ENCODE measurements at places on chromosomes 1 and 21.

GRCh38 chr1:180428782-180429695 is 73.3 kb downstream of the ACBD6 start:
- peak; percentile 85 for DNase-seq

GRCh38 chr1:39426346-39426745 is 65.1 kb upstream of the BMP8A start:
- no peak for DNase-seq

DNA sequence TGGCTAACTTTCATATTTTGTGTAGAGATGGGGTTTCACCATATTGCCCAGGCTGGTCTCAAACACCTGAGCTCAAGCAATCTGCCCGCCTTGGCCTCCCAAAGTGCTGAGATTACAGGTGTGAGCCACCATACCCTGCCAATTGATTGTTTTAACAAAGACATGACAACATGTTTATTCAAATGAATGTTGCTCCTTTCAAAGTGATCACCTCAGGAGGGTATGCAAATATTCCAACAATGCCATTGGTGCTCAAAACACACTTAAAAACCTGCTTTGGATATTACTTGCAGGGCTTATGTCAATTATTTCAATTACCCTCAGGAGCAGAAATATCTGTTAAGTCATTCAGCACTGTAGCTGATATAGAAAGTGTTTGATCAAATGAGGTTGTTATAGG is 7.9 kb downstream of the LAX1 start:
- no peak for DNase-seq

GRCh38 chr1:112988367-112988766 is 32.4 kb upstream of the SLC16A1 start:
- no peak for DNase-seq

DNA sequence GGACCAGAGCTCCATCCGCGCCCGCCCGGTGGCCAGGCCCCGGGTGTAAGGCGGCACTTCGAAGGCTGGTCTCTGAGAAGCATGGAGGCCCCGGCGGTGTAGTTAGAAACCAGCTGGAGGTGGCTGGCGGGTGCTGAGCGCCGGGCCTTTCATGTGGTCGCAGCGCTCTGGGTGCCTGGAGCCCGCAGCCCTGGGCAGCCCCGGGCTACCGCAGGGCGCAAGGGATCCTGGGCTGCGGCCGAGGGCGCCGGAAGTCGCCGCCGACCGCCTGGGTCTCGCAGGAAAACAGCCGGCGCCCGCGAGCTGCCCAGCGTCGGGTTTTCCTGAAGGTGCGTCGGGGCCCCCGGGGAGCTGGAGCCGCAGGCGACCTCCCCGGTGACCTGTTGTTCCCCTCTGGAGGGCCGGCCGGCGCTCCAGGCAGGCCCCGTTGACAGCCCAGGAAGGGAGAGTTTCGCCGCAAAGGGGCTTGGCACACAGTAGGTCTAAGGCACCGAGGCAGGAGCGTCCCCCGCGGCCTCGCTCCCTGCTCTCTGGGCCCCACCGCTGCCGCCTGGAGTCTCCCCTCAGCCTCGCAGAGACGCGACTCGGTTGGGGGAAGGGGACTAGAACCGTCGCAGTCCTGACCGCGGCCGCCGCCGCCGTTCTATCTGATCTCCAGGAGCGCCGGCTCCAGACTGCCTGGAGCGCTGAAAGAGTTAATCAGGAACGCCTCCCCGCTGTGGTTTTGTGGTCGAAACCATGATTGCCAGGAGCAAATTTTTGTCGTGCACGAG is 2.7 kb downstream of the GRHL3 start:
- DNase-seq, result peak; percentile 39

GRCh38 chr1:94769551-94769950 is 50.6 kb upstream of the SLC44A3 start:
- DNase-seq, result no peak

DNA sequence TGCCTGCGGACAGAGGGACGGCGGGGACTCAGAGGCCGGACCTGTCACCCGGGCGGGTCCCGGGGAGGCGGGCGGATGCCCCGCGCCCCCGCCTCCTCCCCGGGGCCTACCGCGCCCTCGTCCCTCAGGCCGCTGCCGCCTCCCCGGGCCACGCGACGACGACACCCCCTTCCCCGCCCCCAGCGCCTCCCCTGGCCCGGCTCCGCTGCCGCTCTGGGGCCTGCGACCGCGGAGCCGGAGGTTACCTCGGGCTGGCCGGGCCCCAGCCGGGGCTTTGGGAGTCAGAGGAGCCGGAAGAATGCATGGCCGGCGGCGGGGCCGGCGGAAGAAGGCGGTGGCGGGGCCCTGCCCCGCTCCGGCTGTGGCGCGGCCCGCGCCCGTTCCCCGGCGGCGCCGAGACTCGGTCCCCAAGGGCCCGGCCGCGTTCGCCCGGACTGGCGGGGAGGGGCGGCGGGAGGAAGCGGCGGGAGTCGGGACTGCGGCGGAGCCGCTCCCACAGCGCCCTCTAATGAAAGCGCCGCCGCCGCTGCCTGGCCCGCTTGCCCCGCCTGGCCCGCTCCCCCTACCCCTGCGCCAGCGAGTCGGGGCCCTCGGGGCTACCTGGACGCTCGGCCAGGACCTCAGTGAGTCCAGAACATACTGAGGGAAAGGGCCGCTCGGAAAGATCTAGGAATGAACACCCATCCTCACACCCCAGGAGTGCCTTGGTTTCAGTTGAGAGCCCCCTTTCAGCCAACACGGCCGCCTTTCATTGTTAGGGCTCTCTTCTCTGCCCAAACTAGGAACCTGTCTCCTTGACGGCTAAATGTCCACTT is at the start of gene LPGAT1:
LPGAT1 (minus strand) TSS at position 436 of the 815 bp plus-strand sequence. CDS start 1,467 bp downstream, outside the sequence.
- peak; percentile 87 for DNase-seq

DNA sequence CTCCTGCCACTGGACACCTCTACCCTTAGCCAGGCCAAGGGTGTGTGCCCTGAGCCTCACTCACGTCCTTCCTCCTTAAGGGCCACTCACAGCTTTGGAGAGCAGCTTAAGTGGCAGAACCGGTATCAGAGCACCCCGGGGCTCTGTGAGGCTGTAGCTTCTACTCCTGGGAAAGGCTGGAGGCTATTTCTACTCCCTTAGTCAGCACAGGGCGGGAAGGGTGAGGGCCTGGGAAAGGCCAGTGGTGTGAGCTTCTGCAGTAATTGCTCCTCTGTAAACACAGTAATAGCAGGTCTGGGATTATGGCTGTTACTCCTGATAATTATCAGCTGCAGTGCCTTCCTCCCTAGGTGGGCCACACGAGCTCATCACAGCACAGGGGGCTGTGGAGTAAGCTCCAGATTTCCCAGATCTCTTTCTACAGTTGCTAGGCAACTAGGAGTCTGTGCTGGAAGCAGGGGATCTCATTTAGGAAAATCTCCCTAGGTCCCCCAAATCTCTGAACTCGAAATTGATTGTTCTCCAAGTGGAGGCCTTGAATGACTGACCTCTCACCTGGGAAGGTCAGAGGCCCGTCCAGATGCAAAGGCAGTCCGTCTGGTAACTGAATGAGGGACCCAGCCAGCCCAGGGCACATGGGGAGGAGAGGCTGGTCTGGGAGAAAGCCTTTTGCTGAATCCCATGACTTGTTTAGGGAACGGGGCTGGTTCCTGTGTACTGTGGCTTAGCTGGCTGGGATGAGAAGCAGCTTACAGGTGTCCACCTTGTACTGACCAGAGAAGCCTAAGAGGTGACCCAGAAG is 29.3 kb downstream of the IER5 start:
- no peak for DNase-seq

DNA sequence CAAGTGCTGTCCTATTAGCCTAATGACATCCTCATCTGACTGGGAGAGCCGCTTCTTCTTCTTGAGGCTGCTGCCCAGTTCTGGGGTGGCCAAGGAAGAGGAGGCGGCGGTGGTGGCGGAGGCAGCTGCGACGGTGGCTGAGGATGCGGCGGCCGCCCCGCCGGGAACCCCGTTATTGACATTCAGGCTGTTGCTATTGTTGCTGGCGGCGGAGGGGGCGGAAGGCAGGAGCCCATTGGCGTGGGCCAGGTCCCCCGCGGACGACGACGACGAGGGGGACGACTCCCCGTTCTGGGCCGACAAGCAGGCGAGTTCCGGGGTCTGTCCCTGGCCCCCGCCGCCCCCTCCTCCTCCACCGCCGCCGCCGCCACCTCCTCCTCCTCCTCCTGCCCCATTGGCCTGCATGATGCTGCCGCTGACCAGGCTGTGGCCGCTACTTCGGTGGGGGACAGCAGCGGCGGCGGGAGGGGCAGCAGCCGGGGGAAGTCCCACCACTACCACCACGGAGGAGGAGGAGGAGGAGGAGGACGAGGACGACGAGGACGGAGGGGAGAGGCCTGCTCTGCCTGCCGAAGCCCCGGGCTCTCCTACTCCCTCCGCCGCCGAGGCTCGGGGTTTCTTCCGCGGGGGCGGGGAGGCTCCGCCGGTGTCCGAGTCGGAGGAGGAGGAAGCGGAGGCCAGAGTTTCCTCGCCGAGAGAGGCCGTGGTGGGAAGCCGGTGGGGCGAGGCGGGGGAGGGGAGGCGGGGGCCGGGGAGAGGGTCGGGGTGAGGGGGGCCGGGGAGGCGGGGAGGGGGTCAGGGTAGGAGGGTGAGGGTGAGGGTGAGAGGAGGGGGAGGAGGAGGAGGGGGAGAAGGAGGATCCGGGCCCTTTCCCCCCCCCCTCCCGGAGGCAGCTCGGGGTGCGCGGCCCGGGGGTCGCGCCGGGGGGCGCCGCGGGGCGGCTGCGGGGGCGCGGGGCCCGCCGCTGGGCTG is 610 bp downstream of the WDR26 start:
- peak; percentile 50 for DNase-seq

DNA sequence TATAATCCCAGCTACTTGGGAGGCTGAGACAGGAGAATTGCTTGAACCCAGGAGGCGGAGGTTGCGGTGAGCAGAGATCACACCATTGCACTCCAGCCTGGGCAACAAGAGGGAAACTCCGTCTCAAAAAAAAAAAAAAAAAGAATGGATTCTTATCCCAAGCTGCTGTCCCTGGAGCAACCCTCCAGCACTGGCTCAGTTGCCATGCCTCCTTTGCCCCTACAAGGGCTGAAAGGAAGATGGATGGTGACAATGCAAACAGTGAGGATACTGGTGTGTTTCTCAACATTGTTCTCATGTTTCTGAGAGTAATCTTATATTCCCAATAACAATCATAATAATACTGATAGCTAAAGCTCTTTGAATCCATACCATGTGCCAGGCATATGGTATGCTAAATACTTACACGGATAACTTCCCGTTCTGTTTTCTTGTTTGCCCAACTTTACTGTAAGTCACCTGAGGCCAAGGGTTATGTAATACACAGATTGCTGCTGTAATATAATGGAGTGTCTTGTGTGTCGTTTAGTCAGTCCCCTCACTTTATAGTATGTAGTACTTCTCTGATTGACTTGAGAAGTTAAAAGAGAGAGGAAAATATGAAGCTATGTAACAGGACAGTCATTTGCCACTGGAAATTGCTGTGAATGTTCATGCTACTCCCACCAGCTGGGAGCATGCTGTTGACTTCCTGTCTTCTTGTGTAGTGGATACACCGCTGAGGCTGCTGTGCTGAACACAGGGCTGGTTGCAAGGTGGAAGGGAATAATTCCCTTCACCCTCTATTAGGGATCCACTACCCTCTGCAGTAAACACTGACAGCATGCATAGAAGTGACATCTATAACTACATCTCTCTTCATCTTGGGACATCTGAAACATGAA is 153.6 kb downstream of the CNIH3 start:
- DNase-seq, result peak; percentile 47

DNA sequence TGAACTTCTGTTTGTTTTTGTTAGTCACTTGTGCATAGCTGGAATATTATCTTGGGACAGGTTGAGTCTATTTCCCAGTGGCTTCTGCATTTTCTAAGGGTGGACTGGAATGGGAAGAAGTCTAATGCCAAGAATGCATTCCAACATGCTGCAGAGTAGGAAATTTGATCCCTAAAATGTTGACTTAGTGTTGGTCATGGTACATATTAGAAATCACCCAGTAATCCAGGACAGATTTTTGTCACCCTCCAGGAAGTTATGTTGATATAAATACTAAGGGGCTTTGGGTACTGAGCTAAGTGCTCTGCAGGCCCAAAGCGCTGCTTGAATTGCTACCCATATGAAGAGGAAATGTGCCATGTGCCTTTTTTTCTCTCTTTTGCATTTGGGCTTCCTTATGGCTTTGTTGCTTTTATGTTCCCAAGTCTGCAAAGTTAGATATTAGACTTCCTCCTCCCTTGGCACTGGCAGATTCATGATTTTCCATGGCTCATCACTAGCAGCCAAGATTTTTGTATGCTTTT is 10.0 kb downstream of the ARID1A start:
- no peak for DNase-seq

All from suppressor macrophage treated with lipopolysaccharide for 4 hours (primary cell).